ENCODE measurements at places on chromosomes 7 and 10.

- DNase-seq: no peak
Observed at GRCh38 chr7:122746948-122747347, 44.2 kb upstream of the RNF148 start.

DNA sequence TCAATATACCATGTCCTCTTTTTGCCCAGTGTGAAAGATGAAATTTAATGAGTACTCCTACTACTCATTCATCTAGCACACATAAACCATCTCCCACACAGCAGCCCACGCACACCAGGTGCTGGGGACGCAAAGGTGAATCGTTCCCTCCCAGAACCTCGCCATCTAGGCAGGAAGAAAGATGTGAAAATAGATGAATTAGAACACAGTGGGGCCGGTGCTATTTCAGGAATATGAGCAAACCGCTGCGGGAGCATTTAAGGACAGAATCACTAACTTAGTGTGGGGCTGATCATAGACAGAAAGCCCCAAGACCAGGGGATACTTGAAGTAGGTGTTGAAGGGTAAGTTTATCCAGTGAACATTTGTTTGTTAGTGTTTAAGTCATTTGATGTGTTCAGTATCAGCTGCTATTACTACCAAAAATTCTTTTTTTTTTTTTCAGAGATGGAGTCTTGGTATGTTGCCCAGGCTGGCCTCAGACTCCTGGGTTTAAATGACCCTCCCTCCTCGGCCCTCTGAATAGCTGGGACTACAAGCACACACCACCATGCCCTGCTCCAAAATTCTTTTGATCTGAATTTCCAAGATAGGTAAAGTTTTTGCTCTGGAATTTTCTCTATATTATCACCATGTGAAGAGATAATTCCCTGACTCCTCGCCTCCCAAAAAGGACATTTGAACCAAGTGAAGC lies 48.8 kb downstream of the CPXM2 start:
- no peak for DNase-seq

GRCh38 chr7:147653456-147653855 lies 937.1 kb upstream of the C7orf33 start:
- DNase-seq: no peak

GRCh38 chr10:95297402-95297801 lies 6.6 kb upstream of the PDLIM1 start:
- DNase-seq: no peak

- no peak for DNase-seq
Observed at GRCh38 chr7:39133088-39133487, 155.4 kb downstream of the POU6F2 start.

DNA sequence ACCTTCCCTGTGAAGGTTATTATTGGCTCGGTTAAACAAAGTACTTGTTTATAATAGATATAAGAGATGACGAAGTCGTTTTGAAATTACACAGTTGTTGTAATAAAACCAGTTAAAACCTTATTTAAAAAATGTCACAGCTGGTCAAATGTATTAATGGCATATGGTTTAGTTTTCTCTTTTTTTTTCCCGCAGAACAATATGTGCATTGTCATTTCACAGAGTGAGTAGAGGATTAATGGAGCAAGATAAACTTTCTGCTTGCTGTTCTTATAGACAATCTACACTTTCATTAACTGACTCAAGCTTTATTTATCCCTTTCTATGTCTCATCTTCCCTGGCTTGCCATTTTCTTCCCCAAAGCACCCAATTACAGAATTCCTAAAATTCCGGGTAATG lies 404.3 kb upstream of the NPVF start:
- no peak for DNase-seq

GRCh38 chr7:131554880-131555516 lies 1.4 kb downstream of the PODXL start:
- DNase-seq: no peak

DNA sequence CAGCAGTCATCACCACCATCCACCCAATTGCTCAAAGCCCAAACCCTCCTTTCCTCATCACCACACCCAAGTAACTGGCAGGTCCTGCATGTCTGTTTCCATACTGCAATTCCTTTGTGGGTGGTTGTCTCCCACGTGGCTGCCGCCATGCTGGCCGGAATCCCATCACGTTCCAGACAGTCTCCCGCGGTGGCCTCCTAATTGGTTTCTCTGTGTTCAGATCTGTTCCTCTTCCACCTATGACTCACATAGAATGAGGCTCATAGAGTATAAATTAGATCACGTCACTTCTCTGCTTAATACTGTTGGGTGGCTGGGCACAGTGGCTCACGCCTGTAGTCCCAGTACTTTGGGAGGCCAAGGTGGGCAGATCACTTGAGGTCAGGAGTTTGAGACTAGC lies 813.0 kb downstream of the TYW1 start:
- DNase-seq: no peak

DNA sequence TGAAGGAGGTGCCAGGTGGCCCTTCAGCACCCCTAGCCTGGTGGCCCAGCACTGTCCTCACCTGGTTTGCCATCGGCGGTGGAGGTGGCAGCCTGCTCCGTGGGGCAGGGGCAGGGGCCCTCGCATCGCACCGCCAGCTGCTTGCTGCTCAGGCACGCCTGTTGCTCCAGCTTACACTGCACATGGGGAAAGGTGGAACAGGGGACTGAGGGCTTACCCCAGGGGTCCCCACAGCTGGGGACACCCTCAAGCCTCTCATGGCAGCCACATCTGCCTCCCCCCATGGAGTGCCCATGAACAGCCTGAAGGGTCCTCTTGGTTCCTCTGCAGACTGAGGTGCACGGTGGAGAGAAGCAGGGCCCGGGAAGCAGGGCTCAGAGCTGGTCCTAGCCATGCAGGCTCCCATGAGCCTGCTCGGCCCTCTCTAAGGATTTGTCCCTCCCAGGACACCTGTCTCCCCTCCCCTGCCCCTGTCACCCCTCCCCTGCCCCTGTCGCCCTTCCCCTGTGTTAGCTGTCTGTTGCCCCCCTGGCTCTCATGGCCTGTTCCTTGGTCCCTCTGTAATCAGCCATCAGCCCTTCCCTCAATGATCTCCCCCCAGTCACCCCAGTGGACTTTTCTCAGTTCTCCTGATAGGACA lies 20.1 kb downstream of the SPOCK2 start:
- no peak for DNase-seq

- DNase-seq: no peak
Observed at GRCh38 chr10:89450901-89451300, 36.5 kb downstream of the IFIT5 start.

DNA sequence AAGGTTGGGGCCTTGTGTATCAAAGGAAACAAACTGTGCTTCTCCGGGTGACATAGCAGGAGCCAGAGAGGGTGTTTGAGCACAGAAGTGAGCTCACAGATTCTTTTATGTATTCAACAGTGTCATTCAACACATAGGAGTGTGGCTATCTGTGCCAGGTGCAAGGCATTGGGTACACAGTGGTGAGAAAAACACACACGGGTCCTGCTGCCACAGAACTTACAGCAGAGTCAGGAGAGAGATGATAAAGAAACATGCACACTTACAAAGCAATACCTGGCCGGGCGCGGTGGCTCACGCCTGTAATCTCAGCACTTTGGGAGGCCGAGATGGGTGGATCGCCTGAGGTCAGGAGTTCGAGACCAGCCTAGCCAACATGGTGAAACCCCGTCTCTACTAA lies 16.3 kb upstream of the ECHDC3 start:
- no peak for DNase-seq

DNA sequence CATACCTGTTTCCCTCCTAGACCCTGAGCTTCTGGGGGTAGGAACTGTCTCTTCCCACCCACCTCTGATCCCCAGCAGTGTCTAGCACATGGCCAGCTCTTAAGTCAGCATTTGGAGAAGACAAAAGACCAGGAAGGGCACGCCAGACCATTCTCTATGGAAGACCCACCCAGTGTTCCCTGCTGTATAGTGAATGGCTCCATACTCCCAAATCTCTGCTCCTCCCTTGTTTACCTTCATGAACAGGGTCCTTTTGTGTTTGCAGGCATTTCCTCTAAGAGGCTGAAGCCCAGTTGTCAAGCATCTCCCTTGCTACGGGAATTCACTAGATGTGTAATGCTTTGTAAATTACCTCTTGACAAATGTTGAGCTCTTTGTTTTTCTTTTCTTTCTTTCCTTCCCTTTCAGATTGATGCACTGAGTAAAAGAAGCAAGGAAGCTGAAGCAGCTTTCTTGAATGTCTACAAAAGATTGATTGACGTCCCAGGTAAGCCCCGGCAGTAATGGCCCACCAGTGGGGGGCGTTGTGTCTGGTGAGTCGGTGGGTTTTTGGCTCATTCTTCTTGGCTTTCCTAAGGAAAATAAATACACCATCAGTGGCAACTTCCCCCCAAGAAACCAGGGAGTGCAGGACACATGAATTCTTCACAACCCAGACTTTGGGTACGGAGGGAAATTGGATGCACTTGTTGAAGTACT lies 216.6 kb upstream of the SH2B2 start:
- no peak for DNase-seq

DNA sequence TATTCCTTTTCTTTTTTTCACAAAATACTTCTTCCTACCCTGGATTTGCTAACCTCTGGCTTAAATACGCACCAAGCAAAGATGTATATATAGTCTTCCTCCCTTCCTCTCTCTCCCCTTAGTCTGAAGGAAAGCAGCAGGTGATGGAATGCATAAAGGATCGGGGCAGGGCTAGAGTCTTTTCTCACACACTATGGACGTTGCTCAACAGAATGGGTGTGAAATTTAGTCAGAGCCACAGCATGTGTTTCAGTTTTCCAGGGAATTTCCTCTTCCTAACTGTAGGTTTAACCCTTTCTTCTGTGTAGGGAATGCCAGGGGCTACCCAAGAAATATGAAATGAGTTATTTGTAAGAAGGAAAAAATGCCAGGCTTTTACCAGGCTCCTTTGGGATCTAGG lies 71.4 kb upstream of the NFKB2 start:
- DNase-seq: no peak

DNA sequence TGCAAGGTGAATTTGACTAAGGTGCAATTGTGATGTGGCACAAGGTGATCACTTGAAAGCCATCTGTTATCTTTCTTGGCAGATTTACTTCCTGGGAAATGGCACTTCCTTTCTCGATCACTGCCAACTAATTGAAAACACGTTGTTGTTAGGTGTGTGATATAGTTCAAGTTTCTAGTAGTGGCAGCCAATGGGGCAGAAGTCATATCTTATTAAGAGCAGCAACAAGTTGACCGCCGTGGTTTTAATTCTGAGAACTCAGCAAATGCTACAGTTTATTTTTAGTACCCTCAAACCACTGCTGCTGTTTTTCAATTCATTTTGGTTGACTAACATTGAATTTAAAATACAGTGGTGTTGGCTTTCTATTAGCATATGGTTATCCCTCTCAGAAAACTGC lies 1.6 kb downstream of the CHN2 start:
- DNase-seq: no peak

DNA sequence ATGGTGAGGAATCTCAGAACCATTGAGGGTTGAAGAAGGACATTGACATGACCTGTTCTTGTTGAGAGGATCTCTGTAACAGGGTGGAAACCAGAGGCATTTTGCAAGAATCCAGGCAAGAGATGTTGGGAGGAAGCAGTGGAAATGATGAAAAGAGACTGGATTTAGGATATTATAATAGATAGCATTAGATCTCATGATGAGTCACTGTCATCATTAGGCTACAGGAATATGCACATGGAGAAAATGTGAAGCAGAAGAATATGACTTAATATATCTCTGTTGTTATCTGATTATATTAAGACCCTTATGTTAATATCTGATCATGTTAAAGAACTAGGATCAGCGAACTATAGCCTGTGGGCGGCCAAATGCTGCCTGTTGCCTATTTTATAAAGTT lies 393.0 kb upstream of the MTPN start:
- DNase-seq: no peak

GRCh38 chr10:113666682-113667252 lies 2.9 kb upstream of the NRAP start:
- DNase-seq: no peak

- no peak for DNase-seq
Observed at GRCh38 chr7:5457245-5457735, 33.7 kb upstream of the TNRC18 start.

GRCh38 chr7:51031791-51032515 lies 249.3 kb upstream of the GRB10 start:
- DNase-seq: no peak

GRCh38 chr10:4846775-4847174 lies 20.8 kb downstream of the AKR1E2 start:
- DNase-seq: no peak

- no peak for DNase-seq
Observed at GRCh38 chr7:112137141-112138101, 68.8 kb downstream of the DOCK4 start.

- no peak for DNase-seq
Observed at GRCh38 chr10:94630017-94630688, 53.4 kb upstream of the CYP2C18 start.

GRCh38 chr10:123402656-123403055 lies 248.5 kb downstream of the BUB3 start:
- no peak for DNase-seq

DNA sequence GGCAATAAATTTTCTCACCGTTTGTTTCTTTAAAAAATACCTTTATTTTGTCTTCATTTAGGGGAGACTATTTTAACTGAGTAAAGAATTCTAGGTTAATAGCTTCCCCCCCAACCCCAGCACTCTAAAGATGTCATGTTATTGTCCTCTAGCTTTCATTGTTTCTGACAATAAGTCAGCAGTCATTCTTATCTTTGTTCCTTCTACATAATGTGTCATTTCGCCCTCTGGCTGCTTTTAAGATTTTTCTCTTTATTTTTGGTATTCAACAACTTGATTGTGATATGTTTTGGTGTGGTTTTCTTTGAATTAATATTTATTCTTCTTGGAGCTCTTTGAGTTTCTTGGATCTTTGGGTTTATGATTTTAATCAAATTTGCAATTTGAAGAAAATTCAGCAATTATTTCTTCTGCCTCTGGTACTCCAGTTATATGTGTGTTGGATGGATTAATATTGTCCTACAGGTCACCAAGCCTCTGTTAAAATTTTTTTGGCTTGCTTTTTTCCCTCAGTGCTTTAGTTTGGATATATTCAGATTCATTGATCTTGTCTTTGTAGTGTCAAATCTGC lies 64.6 kb upstream of the ELN start:
- DNase-seq: no peak

DNA sequence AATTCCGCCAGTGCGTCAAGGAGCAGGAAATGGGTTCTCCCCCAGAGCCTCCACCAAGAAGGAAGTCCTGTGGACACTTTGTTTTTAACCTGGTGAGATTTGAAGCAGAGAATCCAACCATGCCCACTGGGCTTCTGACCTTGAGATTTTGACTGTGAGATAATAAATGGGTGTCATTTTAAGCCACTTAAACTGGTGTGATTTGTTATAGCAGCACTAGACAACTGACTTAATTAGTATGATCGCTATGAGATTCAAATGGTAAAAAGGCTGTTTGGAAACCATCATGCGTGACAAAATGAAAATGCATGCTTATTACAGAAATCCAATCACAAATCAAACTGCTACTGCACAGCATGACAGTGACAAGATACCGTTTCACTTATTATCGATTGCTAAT lies 98.0 kb downstream of the ADAM12 start:
- DNase-seq: no peak

DNA sequence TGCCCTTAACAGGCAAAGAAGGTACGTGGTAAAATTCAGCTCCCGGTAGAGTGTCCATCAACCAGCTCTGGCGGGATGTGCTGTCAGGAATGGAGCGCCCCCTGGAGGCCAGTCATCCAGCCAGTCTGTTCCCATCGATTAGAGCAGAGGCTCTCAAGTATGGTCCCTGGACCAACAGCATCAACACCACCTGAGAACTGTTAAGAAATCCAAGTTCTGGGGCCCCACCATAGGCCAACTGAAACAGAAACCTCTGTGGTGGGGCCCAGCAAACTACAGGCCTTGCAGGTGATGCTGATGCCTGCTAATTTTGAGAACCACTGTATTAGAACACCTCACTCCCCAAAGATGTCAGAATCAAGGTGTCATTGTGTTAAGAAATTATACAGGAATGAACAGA lies 109.2 kb downstream of the DPY19L1 start:
- DNase-seq: no peak

Measured in kidney epithelial cell (primary cell).